Activated CD4-positive, alpha-beta T cell treated with anti-CD3 and anti-CD28 coated beads, Interleukin-2, amount 50 U/mL, for 24 hours (primary cell): ENCODE measurements at places on chromosomes 7 and 10.

DNA sequence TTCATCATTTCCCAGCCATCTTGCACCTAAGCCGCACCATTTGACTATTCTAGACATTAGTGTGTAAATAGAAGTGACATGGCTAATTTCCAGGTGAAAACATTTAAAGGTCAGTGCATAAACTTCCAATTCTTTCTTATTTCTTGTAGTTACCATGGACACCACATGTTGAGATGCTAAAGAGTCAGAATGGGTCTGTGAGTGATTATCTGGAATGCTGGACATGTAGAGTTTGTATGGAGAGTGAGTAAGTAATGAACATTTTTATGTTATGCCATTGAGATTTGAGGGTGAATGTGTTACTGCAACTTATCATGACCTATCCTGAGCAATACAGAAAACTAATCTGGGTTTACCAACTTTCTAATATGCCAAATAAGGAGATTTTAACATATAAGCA lies 60.4 kb downstream of the MEOX2 start:
- no peak for DNase-seq

- DNase-seq, result no peak
These were observed 35.2 kb downstream of the EEPD1 start for GRCh38 chr7:36188266-36188665.

- no peak for DNase-seq
These were observed 44.2 kb downstream of the FEZF1 start for GRCh38 chr7:122260336-122260735.

GRCh38 chr10:128709686-128710085 lies 583.5 kb upstream of the MKI67 start:
- DNase-seq, result no peak

GRCh38 chr7:141593134-141593533 lies 41.9 kb downstream of the AGK start:
- DNase-seq, result no peak

DNA sequence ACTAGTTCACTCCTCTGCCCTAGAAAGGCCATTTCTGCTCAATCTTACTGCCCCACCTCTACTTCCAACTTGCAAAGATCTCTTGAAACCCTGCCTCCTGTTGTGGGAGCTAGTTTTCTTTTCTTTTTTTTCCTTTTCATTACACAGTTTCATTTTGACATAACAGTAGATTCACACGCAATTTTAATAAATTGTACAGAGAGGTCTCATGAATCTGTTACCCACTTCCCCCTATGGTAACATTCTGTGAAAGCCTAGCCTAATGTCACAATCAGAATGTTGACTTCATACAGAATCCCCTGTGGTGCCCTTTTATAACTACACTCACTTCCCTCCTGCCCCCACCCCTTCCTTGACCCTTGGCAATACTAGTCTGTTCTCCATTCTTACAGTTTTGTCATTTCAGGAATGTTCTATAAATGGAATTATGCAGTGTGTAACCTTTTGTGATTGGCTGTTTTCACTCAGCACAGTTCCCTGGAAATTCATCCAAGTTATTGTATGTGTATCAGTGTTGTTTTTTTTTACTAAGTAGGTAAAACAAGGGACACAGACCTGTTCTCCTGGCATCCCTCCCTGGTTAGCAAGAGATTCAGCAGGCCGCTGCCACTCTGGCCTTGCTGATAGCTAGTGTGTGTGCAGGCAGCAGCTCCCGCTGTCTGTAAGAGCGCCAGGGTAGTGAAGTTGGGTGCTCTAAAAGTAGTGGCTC lies 21.5 kb downstream of the CHST3 start:
- no peak for DNase-seq

- DNase-seq, result no peak
These were observed 212.9 kb downstream of the SNX10 start for GRCh38 chr7:26504411-26505120.

GRCh38 chr7:81929386-81929785 lies 159.5 kb upstream of the HGF start:
- no peak for DNase-seq

DNA sequence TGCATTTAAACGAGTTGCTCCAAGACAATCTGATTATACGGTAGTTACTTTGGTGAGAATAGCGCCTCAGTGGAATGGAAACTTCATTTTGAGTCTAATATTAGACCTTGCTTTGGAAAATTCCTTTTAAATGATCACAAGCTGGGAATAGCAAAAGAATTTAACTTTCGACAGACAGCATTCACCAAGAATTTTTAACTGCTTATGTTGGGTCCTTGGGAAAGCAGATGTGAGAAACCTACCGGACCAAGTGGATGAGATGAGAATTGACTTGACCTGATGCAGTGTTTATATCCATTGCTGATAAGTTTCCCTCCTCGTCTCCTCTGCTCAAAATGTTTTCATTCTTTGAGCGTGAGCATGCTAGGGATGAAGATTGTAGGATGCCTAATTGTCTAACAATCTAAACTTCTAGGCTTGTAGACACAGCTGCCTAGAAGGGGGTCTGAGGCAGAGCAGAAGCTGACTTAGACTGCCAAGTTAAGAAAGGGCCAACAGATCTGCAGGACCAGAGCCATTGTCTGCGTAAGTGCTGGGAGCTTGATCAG lies 126.9 kb downstream of the CNNM2 start:
- DNase-seq, result no peak

- peak; percentile 47 for DNase-seq
These were observed 5.3 kb downstream of the FRMD4A start for GRCh38 chr10:14325325-14325955.

DNA sequence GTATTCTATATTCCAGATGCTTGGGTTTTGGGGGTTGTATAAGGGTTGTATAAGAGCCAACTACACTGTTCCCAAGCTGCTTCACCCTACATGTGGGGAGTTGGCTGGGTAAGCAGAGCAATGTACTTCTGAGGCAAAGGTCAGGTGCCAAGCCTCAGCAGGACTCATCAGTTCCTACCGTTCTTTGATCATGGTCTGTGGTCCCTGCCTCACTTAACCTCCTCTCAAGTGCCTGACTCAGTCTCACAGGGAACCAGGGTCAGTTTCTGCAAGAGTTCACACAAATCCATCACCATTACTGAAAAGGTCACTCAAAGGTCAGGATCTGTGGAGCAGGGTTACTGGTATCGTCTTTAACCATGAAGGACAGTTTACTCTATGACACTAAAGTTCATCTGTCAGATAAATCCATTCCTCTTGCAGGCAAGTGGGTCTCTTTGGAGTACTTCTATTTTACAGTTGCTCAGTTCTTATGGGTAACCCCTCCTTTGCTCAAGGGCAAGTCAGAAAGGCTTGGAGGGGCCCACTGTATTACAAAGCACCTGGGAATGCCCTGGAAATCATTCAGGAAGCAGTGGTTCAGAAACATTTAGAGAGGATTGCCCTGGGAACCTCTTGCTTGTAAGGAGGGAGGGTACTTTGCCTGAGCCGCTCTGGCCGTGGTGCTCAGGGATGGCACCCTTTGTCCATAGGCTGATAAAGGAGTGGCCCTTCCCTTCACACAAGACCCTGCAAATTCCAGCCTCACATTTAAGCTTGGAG lies 184.3 kb upstream of the CDCA7L start:
- no peak for DNase-seq

DNA sequence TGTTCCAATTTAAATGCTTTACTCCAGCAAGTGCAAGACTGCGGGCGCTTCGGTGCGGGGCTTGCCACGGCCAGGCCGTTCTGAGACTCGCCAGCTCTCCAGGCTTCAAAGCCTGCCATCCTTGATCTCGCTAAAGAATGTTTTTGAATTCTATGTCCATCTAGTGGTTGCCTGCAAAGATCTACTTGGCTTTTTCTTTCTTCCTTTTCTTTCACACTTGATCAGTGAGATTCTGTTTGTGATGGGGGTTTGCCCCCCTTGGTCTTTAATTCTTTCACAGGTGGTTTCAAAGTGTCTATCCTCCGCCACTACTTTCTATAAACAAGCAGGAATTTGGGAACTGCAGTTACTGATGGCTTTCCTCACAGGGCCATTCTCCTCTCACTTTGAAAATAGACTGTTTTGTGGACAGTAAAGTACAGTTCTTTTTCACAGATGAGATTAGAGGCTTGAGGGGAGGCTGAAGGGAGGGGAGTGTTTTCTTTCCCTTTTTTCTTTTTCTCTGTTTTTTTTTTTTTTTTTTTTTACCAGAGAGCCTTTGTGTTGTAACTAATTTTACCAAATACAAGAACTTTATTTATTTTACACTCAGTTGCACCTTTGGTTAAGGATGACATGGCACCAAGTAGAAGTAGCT lies 15.2 kb upstream of the FBXW4 start:
- no peak for DNase-seq

DNA sequence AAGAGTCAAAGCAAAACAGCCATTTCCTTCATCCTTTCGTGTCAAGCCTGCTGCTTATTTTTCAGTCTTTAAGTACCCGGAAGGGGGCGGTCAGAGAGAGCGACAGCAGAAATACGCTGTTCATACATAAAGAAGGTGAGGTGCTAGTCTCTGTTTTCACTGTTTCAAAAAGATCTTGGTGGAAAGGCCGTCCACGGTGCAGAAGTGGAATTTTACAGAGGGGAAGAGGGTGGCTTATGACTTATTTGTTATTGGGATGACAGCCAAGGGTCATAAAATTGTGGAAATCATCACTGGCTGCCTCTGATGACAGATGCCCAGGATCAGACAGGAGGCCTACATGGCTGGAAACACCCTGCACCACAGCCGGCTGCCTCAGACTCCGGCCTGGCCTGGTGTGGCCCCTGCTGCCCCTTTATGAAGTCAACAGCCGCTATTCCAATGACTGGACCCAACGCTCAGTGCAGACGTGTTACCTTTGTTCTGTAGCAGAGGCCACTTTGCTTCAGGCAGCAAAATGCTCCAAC lies 57.0 kb downstream of the HIPK2 start:
- no peak for DNase-seq

GRCh38 chr10:124524991-124525653 lies 63.5 kb downstream of the LHPP start:
- DNase-seq, result no peak

GRCh38 chr10:83983578-83984255 lies 155.6 kb upstream of the GHITM start:
- DNase-seq, result no peak

GRCh38 chr7:106623853-106624252 lies 37.1 kb downstream of the CCDC71L start:
- DNase-seq, result no peak

GRCh38 chr10:119285495-119286267 lies 78.3 kb downstream of the GRK5 start:
- DNase-seq, result no peak

DNA sequence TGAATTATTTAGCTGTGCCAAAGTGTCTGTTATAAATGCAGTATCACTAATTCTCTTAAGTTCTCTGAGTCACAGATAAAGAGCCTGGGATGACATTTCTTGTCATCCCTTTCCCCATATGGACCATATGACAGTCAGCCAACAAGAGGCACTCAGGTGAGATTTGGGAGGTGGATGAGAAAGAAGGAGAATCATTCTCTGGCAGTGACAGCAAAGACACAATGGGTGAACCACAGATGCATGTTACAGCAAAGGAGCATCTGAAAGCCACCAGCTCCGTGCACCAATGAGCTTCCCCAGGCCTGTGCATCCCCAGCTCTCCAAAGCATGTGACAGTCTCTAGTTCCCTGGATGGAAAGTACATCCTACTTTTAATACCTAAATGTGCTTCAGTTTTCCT lies 10.8 kb downstream of the GIMAP6 start:
- DNase-seq, result no peak

- no peak for DNase-seq
These were observed 886.2 kb upstream of the ZWINT start for GRCh38 chr10:57247271-57247670.

GRCh38 chr7:127620406-127621233 lies 2.7 kb upstream of the PAX4 start:
- DNase-seq, result no peak

- DNase-seq, result no peak
These were observed 6.9 kb downstream of the FAM241B start for GRCh38 chr10:69636626-69637605.

DNA sequence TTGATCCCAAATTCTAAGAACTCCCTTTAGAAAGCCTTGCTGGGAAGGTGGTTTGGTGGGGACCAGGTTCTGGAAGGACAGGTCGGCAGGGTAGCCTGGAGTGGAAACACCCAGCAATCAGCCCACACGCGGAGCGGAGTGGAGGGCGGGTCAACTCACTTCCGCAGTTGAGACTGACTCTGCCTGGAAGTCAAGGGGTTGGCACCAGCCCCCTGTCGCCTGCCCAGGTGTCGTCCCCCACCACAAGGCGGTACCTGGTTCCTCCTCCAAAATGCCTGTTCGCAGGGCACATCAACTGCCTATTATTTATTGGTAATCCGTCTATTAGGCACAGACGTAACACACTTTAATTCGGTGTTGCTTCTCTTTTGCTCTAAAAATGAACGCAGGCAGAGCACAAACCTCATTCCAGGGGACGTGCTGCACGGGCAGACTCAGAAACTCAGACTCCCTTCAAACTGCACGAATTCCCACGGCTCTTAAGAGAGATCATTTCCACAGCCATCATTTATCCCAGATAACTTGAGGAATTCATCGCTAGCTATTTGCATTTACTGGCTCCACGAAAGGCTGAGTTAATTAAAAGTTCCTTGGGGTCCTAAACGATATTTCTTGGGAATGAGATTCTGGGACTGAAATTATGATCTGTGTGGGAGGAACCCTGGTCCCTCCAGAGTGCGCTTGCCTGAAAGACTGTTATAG lies 248.2 kb upstream of the PPP2R2D start:
- no peak for DNase-seq

- no peak for DNase-seq
These were observed 117.7 kb downstream of the RSU1 start for GRCh38 chr10:16699435-16700057.

DNA sequence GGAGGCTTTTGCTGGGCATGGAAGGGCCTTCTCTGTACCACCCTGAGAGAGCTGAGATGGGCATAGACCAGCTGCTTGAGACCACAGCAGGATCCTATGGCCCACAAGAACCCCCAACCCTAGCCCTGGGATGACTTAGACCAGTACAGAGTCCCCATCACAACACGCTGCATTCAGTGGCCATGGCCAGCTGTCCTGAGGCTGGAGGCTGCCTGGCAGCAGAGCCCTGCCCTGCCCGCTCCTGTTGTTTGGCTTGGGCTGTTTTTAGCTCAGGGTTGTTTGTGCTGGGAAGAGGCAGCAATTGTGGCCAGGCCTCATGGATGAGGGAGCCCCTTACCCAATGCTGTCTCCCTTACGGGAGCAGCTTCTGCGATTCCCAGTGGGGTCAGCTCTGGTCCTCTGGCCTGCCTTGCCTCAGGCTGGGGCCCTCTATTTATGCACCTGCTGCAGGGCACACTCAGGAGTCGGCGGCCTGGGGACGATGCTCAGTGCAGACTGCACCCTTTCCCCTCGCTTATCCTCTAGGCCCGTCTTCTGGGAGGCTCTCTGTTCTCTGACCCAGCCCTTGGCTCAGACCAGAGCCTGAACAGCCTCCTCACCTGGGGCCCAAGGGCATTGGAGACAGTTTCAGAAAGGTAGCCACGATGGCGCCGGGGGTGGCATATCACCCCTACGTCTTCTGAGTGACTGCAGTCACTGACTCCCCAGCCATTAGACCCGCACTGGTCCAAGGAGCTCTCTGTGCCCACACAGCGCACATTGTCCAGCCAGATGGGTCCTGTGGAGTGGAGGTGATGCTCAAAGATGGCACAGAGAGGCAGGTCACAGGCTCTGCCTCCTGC lies 6.3 kb downstream of the LOXL4 start:
- no peak for DNase-seq

GRCh38 chr10:128934492-128934891 lies 532.5 kb upstream of the MGMT start:
- DNase-seq, result no peak

GRCh38 chr10:67606572-67606971 lies 89.4 kb downstream of the CTNNA3 start:
- DNase-seq, result no peak
